SW480 (cell line): ENCODE measurements at places on chromosomes 7 and 10.

GRCh38 chr10:21929070-21929469, 74.5 kb downstream of the DNAJC1 start:
- DNase-seq: no peak

DNA sequence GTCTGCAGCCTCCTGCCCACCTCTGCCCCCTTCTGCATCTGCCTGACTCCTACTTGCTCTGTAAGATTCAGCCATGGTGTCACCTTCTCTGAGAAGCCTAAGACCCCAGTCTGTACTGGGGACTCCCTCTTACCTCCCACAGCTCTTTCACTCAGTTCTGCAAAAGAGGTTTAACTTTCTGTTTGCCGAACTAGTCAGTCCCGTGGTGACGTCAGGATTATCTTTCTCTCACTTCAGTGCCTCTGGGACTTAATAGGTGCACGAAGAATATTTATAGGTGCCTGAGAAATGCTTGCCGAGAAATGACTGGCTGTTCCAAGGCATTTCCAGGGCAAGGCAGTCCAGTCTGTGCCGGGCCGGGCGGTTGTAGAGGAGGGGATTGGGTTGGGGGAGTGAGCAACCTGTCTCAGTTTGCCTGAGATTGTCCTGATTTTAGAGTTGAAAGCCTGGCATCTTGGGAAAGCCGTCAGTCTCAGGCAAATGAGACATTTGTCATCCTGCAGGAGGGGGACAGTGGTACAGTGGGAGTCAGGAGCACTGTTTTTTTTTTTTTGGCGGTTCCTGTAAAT, 227.5 kb upstream of the NPVF start:
- DNase-seq: no peak

DNA sequence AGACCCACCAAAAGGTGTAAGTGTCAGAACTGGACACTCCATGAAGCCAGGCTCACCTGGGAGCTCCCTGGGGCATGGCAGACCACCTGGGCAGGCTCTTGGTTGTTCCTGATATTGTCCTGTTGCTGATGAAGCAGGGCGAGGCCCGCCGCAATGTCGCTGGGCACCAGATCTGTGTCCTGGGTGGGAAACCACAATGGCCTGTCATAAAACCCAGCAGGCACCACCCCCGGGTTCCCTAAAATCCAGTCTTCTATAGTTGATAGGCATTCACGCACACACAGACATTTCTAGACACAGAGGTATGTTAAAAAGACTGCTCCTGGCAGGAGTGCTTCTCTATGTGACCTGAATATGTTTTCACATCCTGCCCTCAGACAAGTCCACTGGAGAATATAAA, 15.0 kb downstream of the DAGLB start:
- peak; percentile 66 for DNase-seq

- peak; percentile 17 for DNase-seq
Observed at GRCh38 chr7:141014125-141014523, 628 bp downstream of the MRPS33 start.

DNA sequence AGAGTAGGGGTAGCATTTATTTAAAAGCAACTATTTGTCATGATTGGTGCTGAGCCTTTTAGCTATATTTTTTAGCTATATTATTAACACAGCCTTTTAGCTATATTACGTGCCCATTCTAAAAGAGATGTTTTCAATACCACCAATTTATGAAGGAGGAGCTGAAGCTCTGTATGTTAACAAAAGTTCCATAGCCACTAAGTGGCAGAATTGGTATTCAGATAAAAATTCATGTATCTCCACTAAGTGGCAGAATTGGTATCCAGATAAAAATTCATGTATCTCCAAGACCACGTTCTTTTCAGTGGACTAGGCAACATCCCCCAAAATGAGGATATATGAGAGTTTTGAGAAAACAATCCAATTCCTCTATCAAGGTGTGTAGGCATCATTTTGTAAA, 268.6 kb downstream of the HGF start:
- DNase-seq: no peak

- DNase-seq: no peak
Observed at GRCh38 chr10:79072994-79073645, 4.4 kb downstream of the ZMIZ1 start.

GRCh38 chr7:104174798-104175197, 33.0 kb downstream of the ORC5 start:
- no peak for DNase-seq

GRCh38 chr10:72637398-72637857, 11.5 kb upstream of the MICU1 start:
- DNase-seq: peak; percentile 14

GRCh38 chr7:55288070-55288824, 76.9 kb upstream of the LANCL2 start:
- no peak for DNase-seq

- DNase-seq: no peak
Observed at GRCh38 chr7:87517136-87517815, 41.8 kb upstream of the ABCB4 start.

- no peak for DNase-seq
Observed at GRCh38 chr7:7756577-7756976, 38.2 kb upstream of the RPA3 start.

DNA sequence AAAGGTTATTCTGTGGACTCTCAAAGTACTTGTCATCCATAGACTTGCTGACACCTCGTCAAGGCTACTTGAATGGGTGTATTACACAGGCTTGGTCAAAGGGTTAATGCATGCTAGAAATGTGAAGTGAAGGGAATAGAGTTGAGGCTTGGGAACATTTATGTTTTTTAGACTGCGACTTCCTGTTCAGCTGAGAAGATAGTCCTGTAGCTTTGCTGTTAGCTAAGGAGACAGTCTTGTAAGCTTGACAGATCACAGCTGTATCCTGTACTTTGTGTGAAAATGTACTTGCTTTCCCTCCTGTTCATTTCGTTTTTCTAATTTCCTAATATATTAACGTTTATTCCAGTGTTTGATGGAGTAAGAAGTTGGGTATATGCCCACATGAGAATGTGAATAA, 52.1 kb downstream of the ADD3 start:
- no peak for DNase-seq

DNA sequence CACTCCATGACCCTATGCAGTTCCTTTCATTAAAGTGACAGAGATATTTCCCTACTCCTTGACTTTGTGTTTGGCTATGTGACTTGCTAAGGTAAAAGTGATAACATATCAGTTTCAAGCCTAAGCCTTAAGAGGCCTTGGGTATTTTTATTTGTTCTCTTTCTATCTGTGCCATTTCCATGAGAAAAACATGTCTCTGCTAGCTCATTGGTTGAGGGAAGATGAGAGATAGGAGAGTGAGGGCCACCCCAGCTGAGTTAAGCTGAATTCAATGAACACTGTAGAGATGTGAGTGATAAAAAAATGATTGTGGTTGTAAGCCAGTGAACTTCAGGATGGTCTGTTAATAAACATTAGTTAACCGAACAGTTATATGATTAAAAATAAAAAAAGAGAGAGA, 13.4 kb downstream of the TASOR2 start:
- no peak for DNase-seq

DNA sequence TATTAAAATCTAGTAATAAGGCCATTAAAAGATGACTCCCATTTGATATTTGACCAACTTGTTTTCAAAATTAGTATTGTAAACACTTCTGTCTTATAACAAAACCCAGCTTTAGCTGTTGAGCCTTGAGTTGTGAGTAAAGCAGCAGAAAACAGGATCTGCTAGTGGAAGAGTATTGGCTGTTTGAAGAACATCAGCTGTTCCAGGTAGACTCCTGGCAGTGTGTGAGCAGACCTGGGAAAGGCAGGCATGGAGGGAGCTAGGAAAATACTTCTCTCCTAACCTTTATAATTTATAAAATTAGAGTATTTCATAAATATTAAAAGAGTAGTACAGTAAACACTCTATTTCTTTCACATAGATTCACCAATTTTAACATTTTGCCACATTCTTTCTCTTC, 29.0 kb downstream of the KAT6B start:
- no peak for DNase-seq

GRCh38 chr7:23373151-23374004, 74.2 kb downstream of the MALSU1 start:
- no peak for DNase-seq

DNA sequence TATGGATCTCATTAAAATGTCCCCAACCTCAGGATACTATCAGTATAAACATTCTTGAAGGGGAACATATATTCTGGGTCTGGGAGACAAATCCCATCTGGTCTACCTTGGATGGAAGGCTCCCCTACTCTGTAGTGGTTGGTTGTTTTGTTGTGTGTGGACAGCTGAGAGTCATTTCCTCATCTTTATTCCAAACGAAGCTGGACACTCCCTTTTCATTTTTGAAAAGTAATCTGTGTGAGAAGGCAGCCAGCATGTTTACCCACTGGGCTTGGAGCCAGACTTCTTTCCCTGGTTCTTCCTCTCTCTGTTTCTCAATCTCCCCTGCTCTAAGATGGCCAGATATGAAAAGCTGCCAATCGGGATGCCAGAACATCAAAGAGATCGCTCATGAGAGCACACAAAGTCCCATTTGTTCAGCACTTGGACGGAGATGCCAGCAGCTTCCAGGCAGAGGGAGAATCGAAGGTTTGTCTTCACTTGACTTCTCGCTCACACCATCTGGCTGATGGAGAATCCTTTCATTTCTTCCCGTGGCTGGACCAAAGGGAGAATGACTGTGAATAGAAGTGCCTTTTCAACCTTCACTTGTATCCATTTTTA, 108.1 kb upstream of the AGR3 start:
- peak; percentile 76 for DNase-seq

GRCh38 chr7:152025937-152026890, 740 bp downstream of the GALNT11 start:
- DNase-seq: peak; percentile 6

DNA sequence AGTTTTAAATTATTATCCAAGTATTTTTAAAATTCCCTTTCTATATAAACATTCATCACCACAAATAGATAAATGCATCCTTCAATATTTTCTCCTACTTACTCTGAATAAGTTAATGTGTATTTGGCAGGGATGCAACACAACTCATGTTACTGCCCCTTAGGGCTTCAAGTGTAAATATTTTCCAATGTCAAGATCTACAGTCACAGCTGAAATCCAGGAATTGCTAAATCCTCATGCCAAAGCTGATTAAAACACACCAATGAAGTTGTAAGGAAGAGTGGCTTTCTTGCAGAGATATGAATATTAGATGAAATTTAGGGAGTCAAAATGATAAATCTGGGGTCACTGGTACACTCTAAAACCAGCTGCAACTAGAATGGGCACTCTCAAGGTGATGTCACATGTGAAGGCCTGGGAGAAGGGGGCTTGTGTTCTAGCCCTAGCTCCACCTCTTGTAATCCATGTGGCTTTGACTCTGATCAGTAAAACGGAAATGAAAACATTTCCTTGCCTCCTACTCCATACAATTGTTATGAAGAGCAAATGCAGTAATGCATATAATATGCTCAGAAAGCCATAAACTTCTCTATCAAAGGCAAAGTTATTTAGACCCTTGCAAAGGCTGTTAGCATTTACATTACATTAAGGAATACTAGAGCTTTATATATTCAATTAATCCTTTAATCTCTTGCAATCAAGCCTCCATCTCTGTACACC, 228.1 kb upstream of the NFE2L3 start:
- DNase-seq: no peak

DNA sequence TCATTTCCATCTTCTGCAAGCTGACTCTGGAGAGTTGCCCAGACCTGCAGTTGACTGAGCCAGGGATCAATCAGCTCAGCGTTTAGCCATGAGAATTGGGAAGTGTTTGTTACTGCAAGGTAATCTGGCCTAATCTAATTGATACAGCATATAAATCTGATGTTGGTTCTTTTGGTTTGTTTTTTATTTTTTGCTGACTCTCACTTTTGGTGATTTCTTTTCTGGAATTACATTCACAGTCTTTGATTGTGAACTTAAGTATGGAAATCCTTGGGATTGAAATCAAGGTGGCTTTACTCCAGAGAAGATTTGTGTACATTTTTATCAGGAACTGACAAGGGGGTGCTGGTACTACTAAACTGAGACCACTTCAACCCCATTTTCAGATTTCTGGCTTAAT, 1.7 kb upstream of the GIMAP6 start:
- DNase-seq: no peak
